Endodermal cell (in vitro differentiated cells): ENCODE measurements at places on chromosomes 1 and 21. TPM values are rescaled to one million over a fixed set of nuclear protein-coding genes. Genes with fewer than 3 reads are reported as not detected.
A peak's percentile ranks its signal among the peaks of the same experiment; 100 is the strongest.

The CRYZ gene
- 27.4 to 35.5 TPM (median 30.6 TPM) in 3 replicates for total RNA-seq

DNA sequence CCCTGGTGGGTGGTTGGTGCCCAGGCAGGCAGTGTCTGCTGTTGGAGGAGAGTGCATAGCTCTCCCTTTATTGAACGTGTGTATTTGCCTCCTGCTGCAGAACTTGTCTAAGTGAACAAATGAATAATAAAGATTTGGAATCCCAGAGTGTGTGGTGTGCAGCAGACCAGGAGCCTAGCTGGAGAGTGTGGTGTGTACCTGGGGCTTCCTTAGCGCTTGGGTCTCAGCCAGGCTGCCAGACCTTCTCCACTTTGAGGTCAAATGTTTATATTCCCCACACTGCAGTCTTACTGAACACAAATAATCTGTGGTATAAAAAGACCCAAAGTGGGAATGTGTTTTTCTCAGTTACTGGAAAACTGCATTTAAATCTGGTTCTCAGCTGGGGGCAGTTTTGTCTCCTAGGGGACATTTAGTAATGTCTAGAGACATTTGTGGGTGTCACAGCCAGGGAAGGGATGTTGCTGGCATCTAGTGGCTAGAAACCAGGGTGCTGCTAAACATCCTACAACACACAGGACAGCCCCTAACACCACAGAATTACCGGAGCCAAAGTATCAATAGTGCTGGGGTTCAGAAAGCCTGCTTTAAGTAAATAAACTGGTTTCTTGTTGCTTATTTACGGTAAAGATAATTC is 23.6 kb downstream of the SLC37A1 start:
- no peak for DNase-seq

GRCh38 chr1:87928623-87929022 is 599.9 kb downstream of the LMO4 start:
- no peak for DNase-seq

The LRRC3 gene
- total RNA-seq = 16.5 to 50.1 TPM (median 17.8 TPM) in 3 replicates

- no peak for DNase-seq
These were observed 69.5 kb downstream of the WDR4 start for GRCh38 chr21:42809577-42810475.

The YIPF1 gene
- 26.8 to 35.3 TPM (median 32.7 TPM) in 3 replicates for total RNA-seq

The NPHS2 gene
- total RNA-seq = not detected in 2 replicates

The DNASE2B gene
- total RNA-seq = not detected in 3 replicates

DNA sequence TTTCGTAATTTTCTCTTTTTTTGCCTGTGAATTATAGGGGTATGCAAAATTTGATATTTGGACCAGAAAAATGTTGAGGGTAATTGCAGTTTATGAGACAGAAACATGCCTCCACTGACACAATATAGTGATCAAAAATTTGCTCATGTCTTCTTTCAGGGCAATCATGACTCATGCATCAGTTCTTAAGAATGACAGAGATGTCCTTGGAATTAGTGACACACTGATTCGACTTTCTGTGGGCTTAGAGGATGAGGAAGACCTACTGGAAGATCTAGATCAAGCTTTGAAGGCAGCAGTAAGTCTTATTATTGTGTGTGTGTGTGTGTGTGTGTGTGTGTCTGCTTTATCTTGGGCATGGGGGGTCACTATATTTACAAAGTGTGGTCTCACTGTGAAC is 27.5 kb downstream of the CTH start:
- no peak for DNase-seq

The ITLN2 gene
- 17.5 and 20.3 TPM in 2 replicates for total RNA-seq

The PLA2G2A gene
- total RNA-seq = not detected in 3 replicates

The TTC24 gene
- total RNA-seq = not detected in 3 replicates

- peak; percentile 77 for DNase-seq
These were observed 1112.3 kb downstream of the KCNT2 start for GRCh38 chr1:195495720-195496635.

- DNase-seq = peak; percentile 78
These were observed 40.3 kb downstream of the IER5 start for GRCh38 chr1:181128592-181129497.

The FCRL2 gene
- total RNA-seq = not detected in 2 replicates

- peak; percentile 71 for DNase-seq
These were observed 54.7 kb downstream of the UMODL1 start for GRCh38 chr21:42125571-42126544.

The TAS1R3 gene
- 0.09 to 0.19 TPM in 2 of 3 replicates, not detected in the other for total RNA-seq

GRCh38 chr1:91174734-91175133 is 152.9 kb upstream of the ZNF644 start:
- no peak for DNase-seq

- DNase-seq = peak; percentile 89
These were observed 5.1 kb upstream of the CSRP1 start for GRCh38 chr1:201511941-201512539.

DNA sequence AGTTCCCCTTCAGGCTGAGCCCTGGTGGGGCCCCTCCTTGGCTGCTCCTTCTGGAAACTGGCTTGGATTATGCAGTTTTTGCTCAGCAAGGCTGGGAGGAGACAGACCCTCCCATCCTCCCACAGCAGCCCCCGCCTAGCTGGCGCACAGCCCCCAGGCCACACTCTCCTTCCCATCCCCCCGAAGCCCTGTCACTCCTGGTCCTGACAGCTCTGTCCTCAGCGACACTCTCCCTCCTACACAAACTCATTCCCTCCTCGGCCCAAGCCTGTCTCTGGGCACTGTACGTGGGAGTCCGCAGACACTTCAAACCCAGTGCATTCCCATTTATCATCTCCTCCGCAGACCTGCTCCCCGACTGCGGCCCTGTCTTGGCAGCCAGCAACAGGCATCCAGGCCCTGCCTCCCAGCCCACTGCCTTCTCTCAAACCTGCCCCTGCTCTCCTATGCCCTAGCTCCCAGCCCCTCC is 25.0 kb upstream of the EPHB2 start:
- no peak for DNase-seq

DNA sequence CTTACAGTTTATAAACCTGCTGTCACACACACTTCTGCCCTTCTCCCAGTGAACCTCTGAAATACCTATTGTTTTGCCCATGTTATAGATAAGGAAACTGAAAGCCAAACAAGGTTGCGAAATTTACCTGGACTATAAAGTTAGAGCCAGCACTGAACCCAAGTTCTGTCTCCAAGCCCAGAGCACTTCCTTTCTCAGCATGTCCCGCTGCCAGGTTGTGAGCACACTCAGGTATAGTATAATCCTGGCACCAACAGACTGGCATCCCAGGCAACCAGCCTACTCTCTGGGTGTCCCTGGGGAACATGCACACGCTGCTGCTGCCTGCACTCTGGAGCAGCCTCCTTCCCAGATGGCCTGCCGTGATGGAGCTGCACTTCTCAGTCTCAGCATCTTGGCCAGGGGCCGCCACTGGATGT is 45.1 kb downstream of the PGBD5 start:
- no peak for DNase-seq

GRCh38 chr1:32480003-32480402 is 15.1 kb downstream of the ZBTB8B start:
- DNase-seq = no peak

The HSD17B7 gene
- total RNA-seq = 33.2 to 77.6 TPM (median 34.2 TPM) in 3 replicates

DNA sequence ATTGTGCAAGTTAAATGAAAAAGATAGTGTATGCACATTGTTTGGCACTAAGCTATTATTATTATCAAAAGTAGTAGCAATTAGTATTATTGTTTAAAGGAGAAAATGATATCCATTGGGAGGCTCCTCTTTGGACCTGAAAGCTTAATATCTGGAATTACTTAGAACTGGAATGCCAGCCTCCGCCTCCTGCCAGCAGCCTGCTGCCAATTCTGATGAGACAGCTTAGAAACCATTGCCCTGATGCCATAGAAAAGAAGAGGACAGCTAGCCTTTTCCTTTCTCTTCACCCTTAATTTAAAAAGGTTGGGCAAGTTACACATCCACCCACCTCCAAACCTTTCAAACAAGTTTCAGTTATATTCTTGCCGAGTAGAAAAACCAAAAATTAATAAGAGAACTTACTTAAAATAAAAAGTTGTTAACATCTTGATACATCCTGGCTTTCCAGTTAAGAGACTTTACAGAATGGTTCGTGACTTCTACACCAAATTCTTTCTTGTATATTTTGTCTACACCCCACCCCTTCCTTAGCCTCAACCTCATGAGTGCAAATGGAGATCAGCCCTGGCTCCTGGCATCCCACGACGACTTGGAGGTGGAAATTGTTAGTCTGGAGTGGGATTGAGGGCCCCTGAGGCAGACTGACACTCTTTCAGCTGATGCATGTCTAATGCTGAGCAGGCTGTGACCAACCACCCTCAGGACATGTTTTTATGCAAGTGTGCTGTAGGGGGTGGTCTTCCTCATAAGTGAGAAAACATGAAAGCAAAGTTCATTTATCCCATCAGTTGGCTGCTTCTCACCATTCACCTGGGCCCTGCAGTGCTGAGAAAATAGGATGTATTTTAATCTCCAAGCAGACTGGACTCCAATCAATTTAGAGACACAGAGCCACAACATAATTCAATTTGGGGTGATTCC is 120.6 kb downstream of the KCNJ15 start:
- DNase-seq = no peak

DNA sequence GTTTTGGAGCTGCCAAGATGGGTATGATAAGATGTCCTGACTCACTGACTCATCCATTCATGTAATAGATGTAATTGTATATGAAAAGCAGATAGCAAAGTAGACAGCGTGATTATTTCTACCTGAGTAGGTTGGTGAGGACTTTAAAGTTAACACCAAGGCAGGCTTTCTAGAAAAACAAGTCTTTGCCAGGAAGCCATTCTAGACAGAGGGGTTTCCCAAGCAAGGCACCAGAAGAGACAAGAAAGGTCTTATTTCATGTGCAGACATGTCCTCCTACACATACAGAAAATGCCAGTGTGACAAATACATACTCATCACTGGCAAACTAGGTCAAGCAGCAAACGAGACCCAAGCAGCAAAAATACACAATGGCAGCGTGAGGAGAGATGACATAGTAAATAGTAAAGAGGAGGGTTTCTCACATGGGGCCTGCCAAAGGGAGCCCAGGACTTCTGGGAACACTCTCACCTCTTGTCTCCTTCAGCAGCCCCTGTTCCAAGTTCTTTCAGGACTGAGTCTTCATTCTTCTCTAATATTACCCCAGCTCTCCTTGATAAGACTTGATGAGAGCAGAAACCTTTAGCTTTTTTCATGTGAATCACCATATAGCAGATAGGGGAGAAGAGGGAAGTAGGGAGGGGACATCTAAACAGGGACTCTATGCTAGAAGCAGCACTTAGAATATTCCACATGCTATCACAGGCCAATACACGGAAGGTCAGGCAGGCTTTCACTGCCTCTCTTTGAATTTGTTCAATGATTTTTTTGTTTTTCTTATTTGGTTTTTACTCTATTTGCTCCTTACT is 114.6 kb upstream of the ATP1B1 start:
- DNase-seq = no peak

The PRDM15 gene
- total RNA-seq = 6.4 to 9.6 TPM (median 8.8 TPM) in 3 replicates

The PRRX1 gene
- total RNA-seq = not detected in 2 replicates

DNA sequence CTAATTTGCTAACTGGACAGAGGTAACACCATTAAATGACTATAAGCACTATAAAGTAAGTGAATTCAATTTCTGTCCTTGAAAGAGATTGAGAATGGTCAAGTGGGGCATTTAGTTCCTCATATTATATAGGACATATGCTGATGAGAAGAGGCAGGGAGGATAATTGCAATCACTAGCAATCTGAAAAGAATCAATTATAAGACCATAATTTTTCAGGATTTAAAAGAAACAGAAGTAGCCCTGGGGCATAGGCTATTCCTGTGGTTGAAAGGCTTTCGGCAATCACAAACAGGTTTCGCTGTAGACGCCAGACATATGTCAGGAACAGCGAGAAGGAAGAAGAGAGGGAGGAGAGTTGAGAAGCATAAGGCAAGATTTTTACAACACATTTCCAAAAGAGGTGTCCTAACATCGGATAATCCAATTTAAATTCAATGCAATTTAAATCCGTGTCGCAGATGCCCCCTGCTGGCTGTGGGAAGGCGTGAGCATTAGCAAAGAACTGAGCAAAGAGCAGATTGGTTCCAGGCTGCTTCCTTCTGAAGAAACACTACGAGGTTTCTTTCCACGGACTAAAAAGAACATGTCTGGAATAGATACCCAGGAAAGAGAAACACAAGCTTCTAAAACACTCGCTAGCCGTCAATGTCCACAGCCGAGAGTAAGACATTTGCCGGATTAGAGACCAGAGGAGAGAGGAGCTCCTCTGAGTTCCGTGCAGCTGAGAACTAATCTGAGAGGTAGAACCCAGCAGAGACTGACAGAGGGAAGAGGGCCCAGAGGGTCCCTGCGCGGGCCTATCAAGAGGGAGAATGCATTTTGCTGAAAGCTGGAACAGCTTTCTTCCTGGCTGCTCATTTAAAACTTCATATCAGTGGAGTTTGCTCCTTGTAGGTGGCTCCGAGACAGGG is 27.9 kb downstream of the RGS5 start:
- peak; percentile 85 for DNase-seq

- no peak for DNase-seq
These were observed 37.5 kb upstream of the RCAN3 start for GRCh38 chr1:24465099-24465498.

DNA sequence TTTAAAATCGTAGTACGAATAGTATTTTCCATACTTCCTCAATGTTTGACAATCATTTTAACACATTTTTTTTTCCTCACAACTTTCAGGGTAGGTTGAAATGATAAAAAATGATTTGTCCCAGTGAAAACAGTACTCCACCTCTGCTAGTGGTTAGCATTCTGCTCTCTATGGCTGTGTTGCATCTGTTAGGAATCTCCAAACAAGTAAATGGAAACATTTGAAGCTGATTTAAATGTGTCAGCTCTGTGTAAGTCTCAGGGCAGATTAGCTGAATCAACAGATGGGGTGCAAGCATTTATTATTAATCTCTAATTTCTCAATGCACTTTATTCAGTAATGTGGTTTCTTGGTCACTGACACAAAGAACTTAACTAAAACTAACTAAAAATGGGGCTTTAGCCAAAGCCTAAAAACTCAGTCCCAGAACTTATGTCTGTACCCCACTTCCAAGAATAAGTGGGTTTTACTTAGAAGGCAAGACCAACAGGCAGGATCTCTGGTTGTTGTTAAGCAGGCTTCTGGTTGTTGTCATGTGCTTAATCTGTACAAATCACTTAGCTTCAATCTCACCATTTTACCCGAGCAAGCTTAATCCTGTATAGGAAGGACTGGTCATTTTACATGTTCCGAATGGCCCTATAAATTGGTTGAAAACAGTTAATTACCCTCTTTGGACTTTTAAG is 67.8 kb downstream of the PRRX1 start:
- DNase-seq = no peak

The PROK1 gene
- total RNA-seq = not detected in 3 replicates

DNA sequence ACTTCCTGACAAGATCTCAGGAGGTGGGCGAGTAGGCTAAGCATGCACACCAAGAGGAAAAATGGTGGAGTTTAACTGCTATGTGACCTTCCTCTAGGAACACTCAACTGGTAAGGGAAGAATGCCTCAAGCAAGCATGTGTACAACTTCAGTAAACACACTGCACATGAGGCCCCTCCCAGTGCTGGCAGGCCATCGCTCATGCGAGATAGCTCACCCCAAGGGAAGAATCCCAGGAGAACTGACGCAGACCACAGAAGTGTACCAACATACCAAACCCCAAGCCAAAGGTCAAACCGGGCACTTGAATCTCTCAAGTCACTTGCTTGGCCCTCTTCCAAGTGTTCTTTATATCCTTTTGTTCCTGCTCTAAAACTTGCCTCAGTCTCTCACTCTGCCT is 40.5 kb upstream of the GALNT2 start:
- peak; percentile 19 for DNase-seq
